ENCODE measurements at places on chromosomes 5 and 9. TPM values are rescaled to one million over a fixed set of nuclear protein-coding genes. Genes with fewer than 3 reads are reported as not detected.

GRCh38 chr5:81428446-81428845, 34.5 kb upstream of the ACOT12 start:
- H3K4me1 ChIP-seq, result peaks cover 4% of the 10 kb centered on the region
- H3K4me3 ChIP-seq, result no peak overlapping the region
- DNase-seq, result no peak
- peaks cover 4% of the 10 kb centered on the region for H3K36me3 ChIP-seq
- no peaks in the 10 kb centered on the region for H3K27me3 ChIP-seq

Gene AMBP
- total RNA-seq, result 0.81 TPM

Gene GZMA
- total RNA-seq, result not detected

- H3K27ac ChIP-seq, result no peak overlapping the region
- H3K27me3 ChIP-seq, result no peaks in the 10 kb centered on the region
- no peak overlapping the region for H3K4me3 ChIP-seq
- H3K4me1 ChIP-seq, result no peaks in the 10 kb centered on the region
- peaks cover 13% of the 10 kb centered on the region for H3K36me3 ChIP-seq
These were observed 106.2 kb downstream of the SEMA5A start for GRCh38 chr5:9439531-9440292.

DNA sequence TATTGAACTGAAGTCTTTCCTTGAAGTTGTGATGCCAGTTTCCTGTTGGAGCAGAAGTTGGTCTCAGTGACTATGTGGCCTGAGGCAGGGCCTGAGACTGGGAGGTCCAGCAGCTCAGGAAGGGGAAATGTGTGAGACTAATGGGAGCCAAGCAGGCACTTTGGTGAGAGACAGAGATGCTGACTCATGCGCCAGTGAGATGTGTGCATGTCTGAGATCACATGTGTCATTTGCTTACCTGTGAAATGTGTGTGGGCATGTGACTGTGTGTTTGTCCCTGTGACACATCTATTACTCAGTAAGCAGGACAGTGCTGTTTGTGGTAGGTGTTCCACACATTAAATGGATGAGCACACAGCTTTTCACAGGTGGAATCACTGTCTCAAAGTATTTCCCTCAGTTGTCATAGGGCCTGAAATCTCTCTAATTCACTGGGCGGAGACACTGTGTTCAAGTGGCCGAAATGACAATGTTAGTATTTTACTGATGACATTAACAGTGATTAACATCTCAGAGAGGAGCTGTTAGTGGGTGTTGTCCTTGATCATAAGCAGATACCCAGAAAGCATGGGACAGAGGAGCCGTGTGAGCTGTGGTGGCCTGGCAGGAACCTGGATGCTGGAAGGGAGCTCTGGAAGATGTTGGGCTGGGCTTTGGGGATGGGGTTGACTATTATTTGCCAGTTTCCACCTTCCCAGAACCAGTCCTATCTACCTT, 7.4 kb downstream of the NPR2 start:
- no peaks in the 10 kb centered on the region for H3K4me1 ChIP-seq
- DNase-seq, result no peak
- no peak overlapping the region for H3K27ac ChIP-seq
- peaks cover 17% of the 10 kb centered on the region for H3K36me3 ChIP-seq

DNA sequence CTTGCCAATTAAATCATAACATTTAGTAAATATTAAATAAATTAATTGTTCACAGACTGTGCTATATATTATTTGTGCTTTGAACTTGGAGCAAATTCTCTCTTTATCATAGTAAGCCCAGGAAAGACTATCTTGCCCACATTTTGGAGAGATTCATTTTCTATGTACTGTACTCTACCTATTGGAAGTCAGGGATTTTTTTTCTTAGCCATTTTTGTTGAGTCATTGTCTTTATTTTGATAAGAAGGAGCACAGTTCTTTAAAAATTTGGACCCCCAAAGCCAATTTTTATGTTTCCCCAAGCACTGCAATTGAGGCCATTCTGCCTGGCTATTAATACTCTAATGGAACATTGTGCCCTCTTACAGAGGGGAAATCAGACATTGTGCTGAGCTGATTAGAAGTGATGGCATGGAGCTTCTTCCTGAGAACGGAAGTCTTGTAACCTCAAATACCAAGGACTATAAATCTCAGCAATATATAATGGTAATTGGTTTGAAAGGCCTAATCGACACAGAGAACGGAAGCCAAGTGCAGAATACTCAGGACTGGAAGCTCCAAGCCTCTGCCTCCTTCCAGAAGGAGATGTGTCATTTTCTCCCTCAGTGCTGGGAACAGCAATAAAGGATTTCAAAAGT, 188.8 kb upstream of the PAPPA start:
- no peaks in the 10 kb centered on the region for H3K27me3 ChIP-seq
- H3K36me3 ChIP-seq, result peaks cover 23% of the 10 kb centered on the region
- DNase-seq, result no peak
- no peak overlapping the region for H3K4me3 ChIP-seq

GRCh38 chr5:4065472-4066320, 470.1 kb downstream of the IRX1 start:
- H3K27ac ChIP-seq, result no peak overlapping the region
- H3K36me3 ChIP-seq, result no peaks in the 10 kb centered on the region
- DNase-seq, result no peak
- H3K4me1 ChIP-seq, result no peaks in the 10 kb centered on the region
- H3K4me3 ChIP-seq, result no peak overlapping the region
- H3K27me3 ChIP-seq, result no peaks in the 10 kb centered on the region

Gene NTRK2
- not detected for total RNA-seq

DNA sequence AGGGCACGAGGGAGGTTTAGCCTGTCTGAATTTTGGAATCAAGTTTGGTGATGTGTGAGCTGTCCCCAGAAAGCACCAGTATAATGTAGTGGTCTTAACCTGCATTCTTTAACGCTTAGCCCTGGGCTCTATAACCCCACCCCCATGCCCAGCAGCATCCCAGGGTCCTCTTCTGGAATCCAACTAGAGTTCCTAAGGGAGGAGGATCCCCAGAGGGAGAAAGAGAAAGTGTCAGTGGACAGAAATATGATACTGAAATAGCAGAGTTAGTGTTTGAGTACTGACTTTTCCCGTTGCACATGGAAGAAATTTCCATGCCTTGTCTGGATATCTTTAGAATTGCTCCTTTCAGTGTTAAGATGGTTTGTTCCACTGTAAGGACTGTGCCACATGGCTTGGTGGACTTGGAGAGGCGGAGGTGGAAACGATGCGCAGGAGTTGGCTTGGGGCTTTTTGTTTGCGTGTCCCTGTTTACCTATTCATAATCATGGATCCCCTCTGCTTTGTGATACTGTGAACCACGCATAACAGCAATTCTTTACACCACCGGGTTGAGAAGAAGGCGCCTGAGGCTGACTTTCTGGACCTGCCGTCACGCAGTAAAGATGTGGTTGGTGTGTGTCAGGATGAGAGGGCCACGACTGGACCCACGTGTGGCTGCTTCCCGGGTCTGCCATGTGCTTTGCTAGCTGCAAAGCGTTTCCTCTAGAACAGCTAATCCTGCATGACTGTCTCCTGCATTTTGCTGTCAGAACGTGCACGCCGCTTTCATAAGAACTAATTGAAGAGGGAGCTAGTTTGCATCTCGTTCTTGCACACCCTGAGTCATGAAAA, 142.3 kb downstream of the SMARCA2 start:
- DNase-seq, result peak; percentile 37
- H3K36me3 ChIP-seq, result no peaks in the 10 kb centered on the region
- peaks cover 8% of the 10 kb centered on the region for H3K4me1 ChIP-seq
- peak overlapping the region; percentile 55 for H3K4me3 ChIP-seq
- no peaks in the 10 kb centered on the region for H3K27me3 ChIP-seq

DNA sequence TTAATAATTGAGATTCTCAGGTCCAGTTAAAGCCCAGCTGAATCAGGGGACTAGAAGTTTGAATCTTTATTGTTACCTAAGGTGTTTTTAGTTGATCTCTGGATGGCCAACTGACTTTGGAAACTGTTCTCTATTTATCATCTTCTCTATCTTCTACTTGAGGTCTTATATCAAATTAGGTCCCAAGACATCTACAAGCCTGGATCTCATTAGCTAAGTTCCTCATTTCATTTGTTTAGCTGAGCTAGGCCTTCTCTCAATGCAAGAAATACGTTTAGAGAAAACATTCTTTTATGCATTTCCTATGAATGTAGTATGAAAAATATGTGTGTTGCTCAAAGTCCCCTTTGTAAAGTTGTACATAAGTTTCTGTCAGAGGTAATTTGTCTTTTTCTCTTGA, 196.6 kb downstream of the PTTG1 start:
- H3K27ac ChIP-seq, result no peak overlapping the region
- no peak for DNase-seq
- H3K36me3 ChIP-seq, result no peaks in the 10 kb centered on the region
- no peaks in the 10 kb centered on the region for H3K27me3 ChIP-seq
- no peaks in the 10 kb centered on the region for H3K4me1 ChIP-seq
